ENCODE measurements at places on chromosomes 2 and 18. TPM values are rescaled to one million over a fixed set of nuclear protein-coding genes. Genes with fewer than 3 reads are reported as not detected.

DNA sequence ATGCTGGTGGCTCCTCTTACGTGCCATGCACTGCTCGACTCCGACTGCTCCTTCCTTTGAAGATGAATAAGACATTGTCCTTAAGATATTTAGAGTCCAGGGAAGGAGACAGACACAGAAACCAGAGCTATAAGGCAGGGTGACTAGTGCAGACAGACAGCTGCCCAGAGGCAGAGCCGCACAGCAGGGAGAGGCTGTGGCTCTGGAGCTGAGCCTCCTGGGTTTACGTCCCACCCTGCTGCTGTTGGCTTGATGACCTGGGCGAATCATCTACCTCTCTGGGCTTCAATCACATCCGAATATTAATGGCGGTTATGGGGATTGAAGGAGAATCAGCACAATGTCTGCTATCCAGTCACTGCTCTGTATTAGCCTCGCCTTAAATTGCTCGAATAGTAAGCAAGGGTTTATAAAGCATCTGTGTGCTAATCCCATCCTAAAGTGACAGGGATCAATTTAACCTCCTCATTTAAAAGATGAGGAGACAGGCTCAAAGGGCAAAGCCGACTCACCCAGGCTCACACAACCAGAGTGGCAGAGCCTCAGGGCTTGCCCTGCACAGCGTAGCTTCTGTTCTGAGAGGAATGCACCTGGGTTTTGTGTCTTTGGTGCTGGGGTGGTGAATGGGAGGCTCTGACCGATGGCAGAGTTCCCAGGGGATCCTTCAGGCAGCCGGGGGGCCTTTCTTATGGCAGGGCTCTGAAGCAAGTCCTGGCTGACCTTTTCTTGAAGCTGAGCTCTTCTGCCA, 284.1 kb downstream of the MYCN start:
- DNase-seq: no peak

DNA sequence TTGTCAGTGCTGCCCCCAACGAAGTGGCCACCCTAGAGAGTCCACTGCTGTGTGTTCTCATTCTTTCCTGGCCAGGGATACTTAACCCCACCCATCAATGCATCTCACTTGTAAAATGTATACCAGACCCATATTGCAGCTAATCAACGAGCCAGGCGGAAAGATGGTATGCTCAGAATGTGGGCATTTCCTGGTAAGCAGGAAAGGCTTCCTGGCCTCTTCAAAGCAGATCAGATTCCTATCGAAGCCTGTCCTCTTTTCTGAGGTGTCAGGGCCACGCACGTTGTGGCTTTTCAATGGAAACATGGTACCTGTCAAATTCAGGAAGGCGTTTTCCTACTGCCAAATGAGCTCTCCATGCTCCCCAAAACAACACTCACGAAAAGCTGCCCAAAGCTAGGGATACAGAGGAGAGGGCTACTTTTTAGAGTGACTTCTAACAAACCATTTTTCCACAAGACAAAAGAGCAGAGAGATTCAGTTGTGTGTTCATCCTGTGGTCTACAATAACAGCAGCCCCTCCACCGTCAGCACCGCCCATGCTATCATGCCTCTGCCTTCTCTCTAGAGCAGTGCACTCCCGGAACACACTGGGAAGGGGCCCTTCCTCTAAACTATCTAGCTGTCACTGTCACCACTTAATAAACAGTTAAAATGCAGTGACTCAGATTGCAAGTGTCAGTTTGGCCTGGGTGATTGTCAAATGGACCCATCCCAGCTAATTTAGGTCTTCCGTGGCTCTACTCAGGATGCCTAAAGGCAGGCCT, 535.1 kb downstream of the RNF144A start:
- DNase-seq: no peak

The CDCA7 gene
- total RNA-seq: 17.3 TPM

The STEAP3 gene
- total RNA-seq: not detected

The LYPD6 gene
- total RNA-seq: 14.3 TPM

The UGT1A5 gene
- total RNA-seq: not detected
